ENCODE measurements at places on chromosomes 2 and 18. TPM values are rescaled to one million over a fixed set of nuclear protein-coding genes. Genes with fewer than 3 reads are reported as not detected.

The MAPRE3 gene
- 29.4 TPM for total RNA-seq

The CD8B2 gene
- 0.65 TPM for total RNA-seq

The SERPINB13 gene
- not detected for total RNA-seq

The GAD1 gene
- total RNA-seq, result 0.57 TPM

- no peak for DNase-seq
These were observed 119.4 kb downstream of the LPIN1 start for GRCh38 chr2:11865805-11866204.

The GPATCH11 gene
- 6.8 TPM for total RNA-seq

DNA sequence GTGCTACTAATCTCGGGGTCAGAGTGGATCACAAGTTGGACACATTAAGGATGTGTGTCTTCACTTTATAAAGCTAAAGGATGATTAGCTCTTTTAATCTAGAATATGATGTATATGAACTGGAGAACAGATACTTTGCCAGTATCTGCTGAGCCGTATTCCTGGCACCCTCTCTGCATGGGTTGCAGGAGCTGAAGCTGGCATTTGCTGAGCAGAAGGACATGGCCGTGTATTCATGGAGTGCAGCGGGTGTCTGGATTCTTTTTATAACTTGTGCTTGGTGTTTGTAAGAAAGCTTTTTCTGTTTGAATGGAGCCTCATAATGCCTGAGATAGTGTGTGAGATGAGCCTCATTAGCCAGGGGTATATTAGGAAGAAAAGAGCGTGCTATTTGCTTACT is 103.9 kb upstream of the MCFD2 start:
- no peak for DNase-seq

The STARD6 gene
- total RNA-seq, result not detected

DNA sequence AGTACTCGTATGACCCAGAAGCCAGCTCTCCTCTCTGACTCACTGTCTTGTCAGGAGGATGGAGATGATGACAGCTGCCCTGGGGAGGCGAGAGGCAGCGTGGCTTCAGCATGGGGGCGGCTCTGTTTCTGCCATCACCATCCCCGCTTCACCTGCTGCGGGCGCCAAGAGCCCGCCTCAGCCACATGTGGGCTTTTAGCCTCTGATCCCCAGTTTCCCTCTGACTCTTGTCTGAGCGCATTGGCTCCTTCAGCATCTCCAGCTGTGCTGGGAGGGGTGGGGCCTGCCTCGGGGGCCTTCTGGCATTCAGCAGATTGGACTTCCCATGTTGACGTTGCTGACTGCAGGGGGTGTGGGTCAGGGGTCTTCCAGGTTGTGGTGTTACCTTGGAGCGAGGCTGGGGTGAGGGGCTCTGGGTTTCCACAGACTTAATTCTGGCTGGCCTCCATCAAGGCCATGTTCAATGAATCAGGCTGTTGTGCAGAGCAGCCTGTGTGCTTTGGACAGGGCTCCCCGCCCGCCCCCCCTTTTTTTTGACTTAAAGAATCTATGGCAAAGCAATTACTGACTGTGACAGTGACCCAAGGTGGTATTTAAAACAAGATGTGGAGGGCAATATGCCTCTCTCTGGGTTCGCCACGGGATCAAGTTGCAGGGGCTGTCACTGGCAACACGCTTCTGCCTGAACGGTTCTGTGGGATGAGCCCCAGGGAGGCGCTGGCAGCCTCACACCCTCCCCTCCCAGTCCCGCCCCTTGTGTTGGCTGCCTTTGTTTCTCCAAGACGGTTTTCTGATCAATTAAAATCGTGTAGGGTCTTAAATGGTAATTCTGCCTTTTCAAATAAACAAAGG is 228.3 kb downstream of the LDLRAD4 start:
- peak; percentile 37 for DNase-seq

DNA sequence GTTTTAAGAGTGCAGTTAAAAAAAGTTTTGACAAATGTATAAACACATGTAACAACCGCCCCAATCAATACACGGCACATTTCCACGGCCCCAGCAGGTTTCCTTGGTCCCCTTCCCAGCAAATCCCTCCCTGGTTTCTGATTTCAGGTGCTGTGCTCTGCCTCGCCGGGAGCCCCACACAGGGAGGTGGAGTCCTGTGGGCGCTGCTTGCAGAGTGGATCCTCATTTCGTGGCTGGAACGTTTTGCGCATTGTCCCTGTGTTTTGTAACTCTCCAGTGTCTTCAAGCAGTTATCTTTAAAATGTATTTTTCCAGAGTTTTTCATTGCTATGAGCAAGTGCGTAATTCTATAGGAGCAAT is 124.8 kb downstream of the GALR1 start:
- no peak for DNase-seq

The IL1RL2 gene
- 5.2 TPM for total RNA-seq

The HS6ST1 gene
- total RNA-seq, result 56.0 TPM

DNA sequence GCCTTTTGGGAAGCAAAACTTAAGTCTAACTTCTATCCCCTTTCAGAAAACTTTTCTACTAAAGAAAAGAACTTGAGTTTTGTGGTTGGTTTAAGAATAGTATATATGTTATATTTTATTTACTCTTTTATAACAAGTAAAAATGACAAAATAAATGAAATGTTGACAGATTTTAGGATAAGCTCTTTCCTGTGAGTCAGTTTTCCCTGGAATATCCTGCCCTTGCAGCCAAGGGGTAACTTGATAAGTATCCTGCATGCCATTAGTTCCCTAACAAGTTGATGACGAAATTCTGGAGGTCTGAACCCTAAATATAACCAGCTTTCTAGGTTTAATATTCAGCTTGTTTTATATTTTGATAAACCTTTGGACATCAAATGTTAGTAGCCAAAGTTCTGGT is 7.3 kb upstream of the HTR2B start:
- DNase-seq, result no peak

DNA sequence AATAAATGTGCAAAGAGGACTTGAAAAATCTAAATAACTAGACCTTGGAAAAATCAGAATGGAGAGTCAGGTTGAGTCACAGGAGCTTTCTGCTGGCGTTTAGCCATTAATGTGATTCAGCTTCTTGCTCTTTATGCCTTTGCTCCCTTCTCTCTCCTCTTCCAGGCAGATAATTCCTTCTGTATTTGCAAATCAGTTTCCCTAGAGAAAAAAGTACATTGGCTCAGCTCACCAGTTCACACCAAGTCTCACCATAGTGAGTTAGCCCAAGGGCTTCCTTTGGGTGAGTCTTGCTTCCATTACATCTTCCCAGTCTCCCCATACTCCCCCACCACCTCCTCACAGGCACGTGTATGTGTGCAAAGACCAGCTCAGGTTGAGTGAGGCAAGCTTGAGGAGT is 73.6 kb downstream of the CYBRD1 start:
- DNase-seq, result no peak

The PKDCC gene
- total RNA-seq, result 60.4 TPM

DNA sequence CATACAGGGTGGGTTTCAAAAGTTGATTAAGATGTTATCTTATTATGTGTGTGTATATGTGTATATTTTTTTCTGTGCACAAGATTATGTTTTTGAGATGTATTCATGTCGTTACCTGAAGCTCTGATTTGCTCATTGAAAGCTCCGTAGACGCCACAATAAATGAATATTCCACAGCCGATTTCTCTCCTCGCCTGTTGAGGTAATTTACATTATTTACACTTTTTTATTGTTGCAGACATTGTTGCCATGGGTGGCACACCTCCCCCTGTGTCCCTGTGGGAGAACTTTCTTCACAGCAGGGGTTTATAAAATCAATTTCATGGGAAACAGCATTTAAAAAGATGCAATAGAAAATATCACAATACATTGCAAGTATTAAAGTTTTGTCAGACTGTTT is 100.6 kb downstream of the GLI2 start:
- DNase-seq, result no peak

The MCEE gene
- total RNA-seq, result 26.3 TPM

The SNTG2 gene
- total RNA-seq, result 9.9 TPM

The AQP12B gene
- not detected for total RNA-seq

The C2orf42 gene
- total RNA-seq, result 22.0 TPM

GRCh38 chr2:227865291-227865690 is 6.1 kb upstream of the DAW1 start:
- no peak for DNase-seq

The SPOPL gene
- total RNA-seq, result 31.4 TPM

The CD8B gene
- 3.5 TPM for total RNA-seq

DNA sequence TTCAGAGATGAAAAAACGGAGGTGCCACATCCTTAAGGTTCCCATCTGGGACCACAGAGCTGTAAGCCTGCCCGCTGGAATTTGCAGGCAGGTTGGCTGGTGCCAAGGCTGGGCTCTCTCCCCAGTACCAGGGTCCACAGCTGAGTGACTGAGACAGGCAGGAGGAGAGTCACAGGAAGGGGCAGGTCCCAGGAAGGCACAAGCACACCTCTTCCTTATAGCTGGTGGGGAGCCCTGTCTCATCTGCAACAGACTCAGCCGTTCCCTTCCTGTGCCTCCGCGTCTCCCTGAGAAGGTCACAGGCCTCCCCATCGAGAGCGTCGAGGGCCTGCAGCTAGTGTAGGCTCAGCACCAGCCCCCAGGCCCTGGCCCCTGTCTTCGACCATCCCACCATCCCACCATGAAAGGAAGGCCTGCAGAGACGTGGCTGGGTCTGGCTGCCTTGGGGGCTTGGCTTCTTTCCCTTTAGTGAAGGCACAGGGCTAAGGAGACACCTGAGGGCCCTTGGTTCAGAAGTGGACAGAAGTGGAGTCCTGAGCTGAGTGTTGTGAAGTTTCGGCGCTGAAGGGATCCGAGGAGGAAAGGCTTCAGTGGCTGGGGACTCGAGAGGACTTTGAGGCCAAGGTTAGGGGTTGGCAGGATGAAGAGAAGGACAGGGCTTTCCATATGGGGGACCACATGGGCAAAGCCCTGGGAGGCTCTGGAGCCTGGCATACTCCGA is 26.8 kb downstream of the GLI2 start:
- no peak for DNase-seq

The SRD5A2 gene
- total RNA-seq, result 0.65 TPM

- no peak for DNase-seq
These were observed 297.3 kb upstream of the MEIS1 start for GRCh38 chr2:66137606-66138130.

- DNase-seq, result no peak
These were observed 90.6 kb downstream of the VRK2 start for GRCh38 chr2:58137221-58137620.

- DNase-seq, result peak; percentile 41
These were observed 63.7 kb downstream of the COPS8 start for GRCh38 chr2:237149425-237149824.

GRCh38 chr2:10549195-10549594 is 101.1 kb upstream of the ODC1 start:
- DNase-seq, result no peak

GRCh38 chr18:13444430-13445240 is 226.1 kb downstream of the LDLRAD4 start:
- DNase-seq, result peak; percentile 12

DNA sequence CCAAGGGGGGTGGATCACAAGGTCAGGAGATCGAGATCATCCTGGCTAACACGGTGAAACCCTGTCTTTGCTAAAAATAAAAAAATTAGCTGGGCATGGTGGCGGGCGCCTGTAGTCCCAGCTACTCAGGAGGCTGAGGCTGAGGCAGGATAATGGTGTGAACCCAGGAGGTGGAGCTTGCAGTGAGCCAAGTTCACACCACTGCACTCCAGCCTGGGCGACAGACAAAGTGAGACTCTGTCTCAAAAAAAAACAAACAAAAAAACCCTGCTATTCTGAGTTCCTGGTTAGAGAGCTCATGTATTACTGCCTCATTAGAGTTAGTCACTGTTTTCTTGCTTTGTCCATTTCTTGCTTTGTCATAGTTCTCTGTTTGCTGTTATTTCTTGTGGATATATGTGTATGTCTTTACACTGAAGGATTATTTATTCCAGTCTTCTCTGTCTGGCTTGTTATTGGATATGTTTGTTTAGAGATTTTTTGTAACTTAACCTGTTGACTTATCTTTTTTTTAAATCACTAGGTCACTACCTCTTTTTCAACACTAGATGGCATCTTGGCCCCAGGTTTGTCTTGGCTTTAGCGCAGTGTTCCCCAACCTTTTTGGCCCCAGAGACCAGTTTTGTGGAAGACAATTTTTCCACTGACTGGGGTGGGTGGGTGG is 17.0 kb downstream of the TTLL4 start:
- DNase-seq, result no peak

DNA sequence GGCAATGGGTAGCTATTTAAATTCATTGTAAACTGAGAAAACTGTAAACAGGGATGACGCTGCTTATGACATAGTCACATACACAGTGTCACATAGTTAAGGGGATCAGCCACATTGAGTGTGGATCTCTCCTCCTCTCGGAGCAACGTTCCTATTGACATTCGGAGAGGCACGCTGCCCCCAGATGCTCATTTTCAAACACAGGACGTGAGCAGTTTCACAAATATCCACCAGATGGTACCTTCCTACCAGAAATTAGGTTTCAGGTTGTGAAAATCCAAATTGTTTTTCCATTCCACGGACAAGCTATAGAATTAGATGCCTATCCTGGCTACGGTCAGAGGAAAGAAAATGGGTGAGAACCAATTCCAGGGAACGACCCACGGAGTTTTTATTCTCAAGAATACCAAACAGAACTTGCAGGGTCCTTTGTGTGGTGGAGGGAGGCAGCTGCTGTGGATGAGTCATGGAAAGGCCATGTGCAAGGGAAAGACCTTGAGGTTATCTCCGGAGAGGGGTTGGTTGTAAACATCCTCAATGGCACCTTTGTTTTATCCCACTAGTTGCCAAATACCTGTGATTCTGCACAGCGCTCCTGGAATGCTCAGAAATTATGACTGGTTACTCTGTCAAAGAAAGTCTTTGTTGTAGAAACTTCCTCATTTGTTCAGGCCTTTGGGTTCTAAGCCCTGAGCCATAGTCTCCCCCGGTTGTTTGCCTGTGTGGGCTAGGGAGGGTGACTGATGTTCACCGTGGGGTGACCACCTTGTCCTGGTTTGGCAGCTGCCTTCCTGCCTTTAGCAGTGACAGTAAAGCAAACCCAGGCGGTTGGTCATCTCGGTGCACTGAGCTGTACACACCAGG is 88.0 kb downstream of the ACTR3 start:
- no peak for DNase-seq

GRCh38 chr2:196159221-196159892 is 12.0 kb downstream of the STK17B start:
- no peak for DNase-seq

- peak; percentile 41 for DNase-seq
These were observed 1.6 kb upstream of the PSTPIP2 start for GRCh38 chr18:46073474-46074331.

DNA sequence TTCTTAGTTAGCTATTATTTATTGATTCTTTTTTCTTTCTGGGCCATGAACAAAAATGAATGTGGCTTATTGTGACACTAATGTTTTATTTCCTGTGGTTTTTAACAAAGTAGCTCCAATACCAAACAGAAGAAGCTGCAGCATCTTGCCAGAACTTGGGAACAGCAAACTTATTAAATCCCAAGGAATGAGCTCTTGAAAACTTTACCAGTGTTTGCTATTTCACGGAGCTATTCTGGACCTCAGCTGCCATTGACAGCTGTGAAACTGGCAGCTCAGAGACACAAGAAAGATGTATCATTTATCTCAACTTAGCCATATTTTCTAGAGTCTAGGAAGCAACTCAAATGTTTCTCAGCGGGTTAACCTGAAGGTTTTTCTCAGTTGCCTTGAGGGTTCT is 91.0 kb upstream of the NEUROD1 start:
- DNase-seq, result no peak

GRCh38 chr2:221267773-221268425 is 304.2 kb downstream of the EPHA4 start:
- no peak for DNase-seq
